ENCODE measurements at places on chromosomes 16 and 17. TPM values are rescaled to one million over a fixed set of nuclear protein-coding genes. Genes with fewer than 3 reads are reported as not detected.
A peak's percentile ranks its signal among the peaks of the same experiment; 100 is the strongest.

The INPP5K gene
- polyA plus RNA-seq, result 50.3 TPM

DNA sequence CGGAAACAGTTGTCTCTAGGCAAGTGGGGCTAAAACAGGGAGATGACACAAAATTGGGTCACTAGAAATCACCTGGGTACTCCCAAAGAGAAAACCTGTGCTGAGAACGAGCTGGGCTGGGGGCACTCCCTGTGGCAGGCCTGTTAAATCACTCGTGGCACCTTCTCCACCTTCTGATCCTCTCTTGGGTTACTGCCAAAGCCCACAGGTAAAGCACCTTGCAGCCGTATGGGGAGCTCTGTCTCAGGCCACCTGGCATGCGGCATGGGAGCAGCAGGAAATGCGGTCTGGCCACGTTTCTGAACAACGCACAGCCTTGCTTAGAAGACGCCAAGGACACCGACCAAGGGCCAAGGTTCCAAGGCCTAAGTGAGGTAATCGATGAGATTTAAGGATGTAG lies 21.5 kb upstream of the ICAM2 start:
- DNase-seq, result no peak

GRCh38 chr17:13746404-13746803 lies 144.7 kb upstream of the HS3ST3A1 start:
- DNase-seq, result no peak

- DNase-seq, result peak; percentile 12
Measured at GRCh38 chr17:19269106-19269505, 31.9 kb downstream of the EPN2 start.

- DNase-seq, result no peak
Measured at GRCh38 chr17:45115871-45116270, 16.4 kb downstream of the PLCD3 start.

DNA sequence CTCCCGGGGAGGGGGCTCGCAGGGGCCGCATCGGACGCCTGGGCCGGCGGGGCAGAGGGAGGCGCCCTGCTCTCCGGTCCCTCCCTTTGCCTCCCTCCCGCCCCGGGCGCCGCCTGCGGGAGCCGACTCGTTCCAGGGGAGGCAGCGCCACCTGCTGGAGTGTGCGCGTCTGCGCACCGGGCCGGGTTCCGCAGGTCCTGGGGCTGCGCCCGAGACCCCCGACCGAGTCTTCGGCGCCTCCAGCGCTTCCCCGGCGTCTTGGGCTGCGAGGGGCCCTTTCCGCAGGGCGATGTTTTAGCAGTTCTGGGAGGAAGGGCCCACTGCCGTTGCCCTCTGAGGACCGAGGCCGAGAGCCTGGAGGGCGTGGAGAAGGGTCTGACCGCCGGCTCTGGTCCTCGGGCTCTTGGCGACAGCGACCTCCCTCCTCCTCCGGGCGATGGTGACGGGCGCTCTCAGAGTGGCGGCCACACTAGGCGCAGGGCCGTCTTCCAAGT lies 106.3 kb downstream of the SEC14L1 start:
- peak; percentile 78 for DNase-seq

The ST6GALNAC2 gene
- 11.8 TPM for polyA plus RNA-seq

- DNase-seq, result no peak
Measured at GRCh38 chr17:57602896-57603295, 142.2 kb downstream of the CCDC182 start.

DNA sequence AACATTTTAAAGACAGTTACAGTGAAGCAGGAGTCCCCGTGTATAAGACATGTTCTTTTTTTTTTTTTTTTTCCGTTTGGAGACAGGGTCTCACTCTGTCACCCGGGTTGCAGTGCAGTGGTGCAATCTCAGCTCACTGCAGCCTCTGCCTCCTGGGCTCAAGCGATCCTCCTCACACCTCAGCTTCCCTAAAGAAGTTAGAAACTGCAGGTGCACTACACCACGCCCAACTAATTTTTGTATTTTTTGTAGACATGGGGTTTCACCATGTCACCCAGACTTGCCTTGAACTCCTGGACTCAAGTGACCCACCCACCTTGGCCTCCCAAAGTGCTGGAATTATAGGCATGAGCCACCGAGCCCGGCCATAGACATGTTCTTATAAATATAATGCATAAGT lies 3.0 kb downstream of the EVI2B start:
- DNase-seq, result peak; percentile 21

- no peak for DNase-seq
Measured at GRCh38 chr16:1511662-1512569, 18.8 kb downstream of the TELO2 start.

DNA sequence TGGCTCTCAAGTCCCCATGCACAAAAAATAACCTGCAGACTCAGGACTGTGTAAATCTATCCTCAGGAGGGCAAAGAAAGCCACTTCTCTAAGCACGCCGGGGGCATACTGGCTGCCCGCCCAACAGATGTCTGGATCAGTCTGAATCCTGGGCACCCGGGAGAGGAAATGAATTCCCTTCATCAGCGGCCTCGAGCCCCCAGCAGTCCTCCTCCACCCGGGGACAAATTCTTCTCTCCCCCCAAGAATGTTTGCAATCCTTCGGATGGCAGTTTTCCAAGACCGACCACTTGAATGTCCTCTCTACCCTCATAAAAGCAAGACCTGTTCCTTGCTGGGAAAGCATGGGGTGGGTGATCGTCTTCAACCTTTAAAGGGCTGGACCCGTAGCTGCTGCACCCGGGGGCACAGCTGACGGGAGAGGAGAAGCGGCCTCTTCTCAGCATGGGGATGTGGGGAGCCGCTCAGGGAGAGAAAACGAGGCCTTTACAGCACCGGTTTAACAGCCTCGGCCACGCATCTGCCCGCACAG lies 9.4 kb upstream of the MAP2K3 start:
- DNase-seq, result no peak

The KRTAP16-1 gene
- not detected for polyA plus RNA-seq

DNA sequence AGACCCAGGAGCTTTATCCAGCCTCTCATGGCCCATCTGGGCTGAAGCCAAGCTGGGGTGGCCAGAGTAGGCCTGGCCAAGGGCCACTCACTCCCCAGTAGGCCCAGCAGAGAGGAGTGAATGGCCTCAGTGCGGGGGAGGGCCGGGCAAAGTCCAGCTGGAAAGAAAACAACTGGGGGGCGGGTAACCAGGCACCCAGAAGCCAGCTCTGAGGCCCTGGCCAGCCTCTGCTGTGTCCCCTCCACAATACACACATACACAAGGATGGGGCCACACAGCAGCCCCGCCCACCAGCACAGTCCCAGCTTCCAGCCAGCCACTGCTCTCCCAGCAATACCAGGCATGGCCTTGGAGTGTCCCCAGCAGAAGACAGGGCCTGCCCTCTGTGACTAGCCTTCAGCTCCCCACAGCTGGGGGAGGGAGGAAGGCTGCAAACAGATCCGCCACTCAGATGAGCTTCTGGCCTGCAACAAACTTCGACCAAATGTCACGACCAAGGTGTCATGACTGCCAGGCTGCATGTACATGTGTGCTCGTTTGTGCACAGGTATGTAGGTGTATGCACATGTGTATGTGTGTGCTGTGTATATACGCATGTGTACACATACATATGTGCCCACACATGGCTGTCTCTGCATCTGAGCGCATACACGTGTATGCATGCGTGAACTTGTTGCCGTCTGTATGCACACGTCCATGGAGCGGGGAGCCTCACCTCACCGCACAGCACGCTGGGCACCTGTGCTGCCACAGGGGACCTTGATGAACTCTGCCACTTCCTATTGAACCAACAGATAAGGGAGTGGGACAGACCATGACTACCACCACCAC lies 5.0 kb downstream of the CARHSP1 start:
- DNase-seq, result no peak

The C16orf86 gene
- polyA plus RNA-seq, result 11.3 TPM

DNA sequence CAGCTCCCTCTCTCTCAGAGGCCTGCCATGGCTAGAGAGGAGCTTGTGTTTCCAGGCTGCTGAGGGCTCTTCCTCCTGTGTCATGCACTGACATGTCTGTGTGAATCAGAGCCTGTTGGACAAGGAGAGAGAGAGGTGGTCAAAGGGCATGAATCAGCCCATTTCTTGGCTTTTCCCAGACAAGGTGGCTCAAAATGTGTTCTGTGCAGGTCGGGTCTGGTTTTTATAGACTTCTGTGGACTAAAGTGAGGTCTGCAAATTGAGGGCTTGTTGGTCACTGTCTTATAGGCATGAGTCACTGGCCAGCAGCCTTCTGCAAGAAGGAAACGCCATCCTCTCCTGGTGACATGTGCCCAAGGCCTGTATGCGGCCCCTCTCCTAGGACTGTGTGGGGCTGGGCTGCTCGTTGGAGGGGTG lies 97.9 kb downstream of the FOXL1 start:
- DNase-seq, result no peak

The PNMT gene
- not detected for polyA plus RNA-seq

DNA sequence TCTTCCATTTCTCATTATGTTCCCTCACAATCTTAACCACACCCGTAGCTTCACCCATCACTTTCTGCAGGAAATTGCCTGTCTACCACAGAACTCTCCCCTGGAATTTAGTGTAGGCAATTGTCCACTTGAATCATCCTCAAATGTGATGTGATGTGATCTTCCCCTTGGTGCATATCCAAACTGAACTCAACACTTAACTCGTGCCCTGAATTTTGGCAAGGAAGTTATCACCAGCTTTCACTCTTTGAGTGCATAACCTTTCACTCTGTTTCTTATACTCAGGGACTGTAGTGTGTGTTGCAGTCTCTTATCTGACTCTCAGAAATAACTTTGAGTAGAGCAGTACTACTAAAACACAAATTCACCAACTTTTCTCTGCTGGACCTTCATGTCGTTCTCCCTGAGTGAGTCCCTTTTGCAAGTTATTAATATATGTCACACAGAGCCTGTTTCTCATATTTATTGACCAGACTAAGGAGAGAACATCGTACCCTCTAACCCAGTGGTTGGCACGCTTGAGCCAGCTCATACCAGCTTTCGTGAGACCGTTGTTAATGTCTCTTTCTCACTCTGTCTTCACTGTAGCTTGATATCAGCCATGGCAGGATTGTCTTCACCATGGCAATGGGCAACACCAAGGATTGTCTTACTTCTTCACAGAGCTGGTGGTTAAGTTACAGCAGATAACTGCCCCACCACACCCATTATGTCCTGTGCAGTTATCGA lies 558.9 kb upstream of the HSBP1 start:
- no peak for DNase-seq

DNA sequence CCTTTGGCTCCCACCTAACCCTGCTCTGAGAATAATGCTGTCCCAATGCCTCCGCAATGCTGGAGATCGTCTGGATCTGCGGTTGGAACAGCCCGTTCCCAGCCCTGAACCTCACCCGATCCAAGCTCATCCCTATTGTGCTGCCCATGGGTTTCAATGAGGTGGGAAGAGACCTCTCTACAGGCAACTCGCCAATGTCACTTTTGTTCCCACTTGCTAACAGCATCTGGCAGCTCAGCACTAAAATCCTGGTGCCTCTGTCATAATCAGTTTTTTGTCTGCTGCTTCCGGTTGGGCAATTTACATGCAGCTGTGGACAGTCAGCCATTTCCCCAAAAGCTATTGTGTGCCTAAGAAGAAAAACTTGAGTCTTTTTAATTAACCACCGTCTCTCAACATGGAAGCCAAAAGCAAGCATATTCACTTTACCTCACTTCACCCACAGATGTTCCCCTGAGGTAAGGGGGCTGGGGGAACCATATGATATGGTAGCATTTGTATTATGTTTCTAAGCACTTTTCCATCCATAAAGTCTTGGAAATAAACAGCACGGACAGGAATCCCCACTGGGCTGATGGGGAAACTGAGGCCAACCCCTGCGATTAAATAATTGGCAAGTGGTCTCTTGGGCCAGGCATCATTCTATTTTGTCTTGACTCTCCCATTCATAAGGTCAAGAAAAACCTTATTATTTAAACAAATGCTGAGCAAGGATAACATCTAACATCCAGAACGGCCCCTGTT lies 159.2 kb upstream of the CDH5 start:
- peak; percentile 81 for DNase-seq

DNA sequence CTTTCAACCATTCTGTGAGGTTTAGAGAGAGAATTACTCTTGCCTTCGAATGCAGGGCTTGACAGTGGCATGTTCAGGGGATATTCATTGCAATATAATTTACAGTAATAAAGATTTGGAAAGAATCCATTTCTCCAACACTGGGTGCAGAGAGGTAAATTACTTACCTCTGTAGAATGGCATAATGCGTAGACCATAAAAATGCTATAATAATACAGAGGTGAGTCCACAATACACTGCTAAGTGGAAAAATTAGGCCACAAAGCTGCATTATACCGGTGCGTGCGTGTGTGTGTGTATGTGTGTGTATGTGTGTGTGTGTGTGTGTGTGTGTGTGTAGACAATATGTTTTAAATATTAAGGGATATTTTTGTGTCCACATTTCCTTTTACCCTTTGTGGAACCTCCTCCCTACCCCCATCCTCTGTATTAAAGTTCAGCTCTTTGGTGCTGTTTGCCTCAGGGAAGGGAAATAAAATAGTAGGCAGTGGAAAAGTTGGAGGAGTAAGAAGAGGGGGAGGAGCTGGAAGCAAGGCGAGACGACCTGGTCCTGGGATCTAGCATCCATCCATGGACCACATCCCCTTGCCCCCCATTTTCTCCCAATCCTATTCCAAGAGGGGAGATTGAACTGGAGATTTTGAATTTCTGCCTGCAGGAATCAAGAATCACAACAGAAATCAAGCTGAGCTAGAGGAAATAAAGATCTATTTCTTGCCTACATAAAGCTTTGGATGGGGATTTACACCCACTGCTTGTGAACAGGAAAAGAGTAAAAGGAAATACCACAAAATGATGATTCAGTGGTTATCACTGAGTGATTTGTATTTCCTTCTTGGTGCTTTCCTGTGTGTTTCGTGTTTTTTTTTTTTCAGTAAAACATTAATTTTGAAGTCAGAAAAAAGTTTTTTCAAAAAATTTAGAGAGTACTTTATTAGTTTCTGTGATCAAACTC lies 124.8 kb downstream of the RGS9 start:
- no peak for DNase-seq

The SP2 gene
- polyA plus RNA-seq, result 6.8 TPM

The BAIAP3 gene
- polyA plus RNA-seq, result 0.51 TPM

DNA sequence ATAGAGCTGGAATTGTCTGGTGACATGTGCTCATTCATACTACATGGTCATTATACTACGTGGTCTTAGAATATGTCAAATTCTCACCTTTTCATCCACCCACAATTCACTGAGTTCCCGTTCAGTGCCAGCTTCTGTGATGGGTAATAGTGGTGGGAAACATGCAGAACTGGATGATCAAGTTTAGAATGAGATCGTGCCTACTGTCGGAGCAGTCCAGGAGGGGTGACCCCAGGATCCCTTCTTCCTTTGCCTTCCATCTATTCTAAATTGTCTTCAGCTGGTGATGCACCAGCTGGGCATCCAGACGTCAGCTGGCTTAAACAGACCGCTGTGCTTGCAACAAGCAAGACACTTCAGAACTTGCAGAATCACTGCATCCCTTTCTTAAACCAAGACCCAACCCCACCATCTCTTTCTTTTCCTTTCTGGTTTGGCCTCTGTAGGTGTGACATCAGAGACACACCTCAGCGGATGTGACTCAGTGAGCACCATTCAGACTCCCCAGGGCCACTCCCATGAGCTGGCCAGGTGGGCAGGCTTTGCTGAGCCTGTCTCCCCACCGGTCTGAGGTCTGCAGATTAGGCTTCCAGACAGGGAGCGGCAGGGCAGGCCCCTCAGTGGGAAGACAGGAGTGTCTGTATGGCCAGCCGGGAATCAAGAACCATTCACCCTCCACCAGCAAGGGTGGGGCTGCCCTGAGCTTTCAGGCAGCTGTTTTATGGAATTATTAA lies 18.1 kb downstream of the C17orf100 start:
- DNase-seq, result no peak

All from CD14-positive monocyte (primary cell).